ENCODE measurements at places on chromosomes 16 and 17.

GRCh38 chr17:47978324-47978723 lies 7.4 kb downstream of the CDK5RAP3 start:
- peak; percentile 79 for DNase-seq

GRCh38 chr17:58325289-58325726 lies 3.3 kb downstream of the TSPOAP1 start:
- no peak for DNase-seq

DNA sequence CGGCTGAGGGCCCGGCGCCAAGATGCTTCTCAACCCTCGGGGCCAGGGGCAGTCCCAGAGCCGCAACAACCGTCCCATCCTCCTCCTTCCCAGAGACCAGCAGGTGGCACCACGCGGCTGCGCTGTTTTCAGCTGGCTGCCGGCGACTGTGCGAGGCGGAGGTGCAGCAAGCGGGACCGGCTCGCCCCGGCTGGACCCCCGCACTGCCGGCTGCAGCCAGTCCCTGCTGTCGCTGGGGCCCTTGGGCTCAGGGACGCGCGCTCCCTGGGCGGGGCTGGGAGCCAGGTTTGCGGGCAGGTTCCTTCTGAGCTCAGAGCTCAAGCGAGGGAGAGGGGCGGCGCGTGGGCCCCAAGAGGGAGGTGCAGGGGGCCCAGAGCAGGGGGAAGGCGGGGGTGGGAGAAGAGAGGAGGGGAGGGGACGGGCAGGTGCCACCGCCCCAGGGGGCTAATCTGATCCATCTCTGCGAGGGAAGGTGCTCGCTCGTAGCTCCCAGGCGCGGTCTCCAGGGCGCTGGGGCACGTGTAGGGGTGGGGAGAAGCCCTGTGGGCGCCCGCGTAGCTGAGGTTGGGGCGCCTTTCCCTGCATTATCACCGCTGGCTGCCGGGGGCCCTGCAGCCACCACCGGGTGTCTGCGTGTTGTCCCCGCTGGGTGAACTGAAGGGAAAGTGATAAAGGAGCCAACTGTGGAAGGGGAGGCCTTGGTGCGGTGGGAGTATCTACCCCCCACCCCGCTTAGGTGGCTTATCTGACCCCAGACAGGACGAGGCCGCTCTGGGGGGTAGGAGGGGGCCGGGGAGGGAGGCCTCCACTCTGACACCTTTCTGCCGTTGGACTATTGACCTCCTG lies 24.2 kb downstream of the STAT5A start:
- DNase-seq: peak; percentile 76

DNA sequence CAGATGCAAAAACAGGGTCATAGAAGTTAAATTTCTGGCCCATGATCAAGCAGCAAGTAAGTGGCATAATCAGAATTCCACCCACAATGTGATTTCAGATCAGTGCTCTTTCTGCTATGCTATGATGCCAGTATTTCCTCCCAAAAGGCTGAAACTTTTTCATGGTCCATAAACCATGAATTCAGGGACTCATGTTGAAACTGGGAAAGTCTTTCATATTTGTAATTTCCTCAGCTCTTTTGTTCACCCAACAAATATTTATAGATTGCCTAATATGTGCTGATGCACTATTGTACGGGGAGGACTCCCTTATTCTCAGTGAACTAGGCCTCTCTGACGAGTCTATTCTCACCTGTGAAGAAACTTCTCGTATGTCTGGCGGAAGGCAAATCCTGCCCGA lies 156.3 kb downstream of the MYO1D start:
- DNase-seq: no peak
